ENCODE measurements at places on chromosomes 11 and 22.

DNA sequence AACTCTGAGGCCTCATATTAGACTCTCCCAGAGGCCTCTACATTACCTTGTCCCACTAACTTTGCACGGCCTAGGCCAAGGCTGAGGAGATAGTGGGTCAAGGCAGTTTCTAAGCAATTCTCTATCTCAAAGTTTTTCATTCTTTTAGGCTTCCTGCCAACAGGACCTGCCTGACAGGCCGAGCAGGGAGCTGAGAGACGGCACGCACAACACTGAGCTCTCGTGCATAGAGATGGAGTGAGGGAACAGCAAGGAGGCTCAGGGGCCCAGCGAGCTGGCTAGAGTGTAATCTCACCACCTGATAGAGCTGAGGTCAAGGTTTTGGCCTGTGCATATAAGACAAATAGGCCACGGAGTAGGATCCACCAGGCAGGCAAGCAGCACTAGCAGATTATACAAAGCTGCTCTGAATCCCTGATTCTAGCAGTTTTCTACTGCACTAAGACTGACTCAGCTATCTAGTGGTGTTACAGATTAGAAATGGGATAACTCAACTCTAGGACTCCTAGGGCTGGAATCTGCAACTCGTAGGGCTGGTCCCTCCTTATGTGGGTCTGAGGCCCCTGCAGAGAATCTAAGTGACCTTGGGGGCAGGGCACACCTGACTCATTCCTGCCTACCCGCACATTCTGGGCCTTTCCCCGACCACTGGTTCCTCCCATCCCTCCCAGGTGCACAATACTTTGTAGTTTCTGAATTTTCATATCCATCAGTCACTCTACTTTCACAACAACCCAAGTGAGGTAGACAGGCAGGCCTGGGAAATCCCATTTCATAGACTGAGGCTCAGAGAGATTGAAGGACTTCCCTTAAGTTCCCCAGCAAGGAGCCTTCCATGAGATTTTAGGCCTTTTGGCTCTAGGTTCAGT, 1.7 kb downstream of the CYB5R2 start:
- no peak for DNase-seq

DNA sequence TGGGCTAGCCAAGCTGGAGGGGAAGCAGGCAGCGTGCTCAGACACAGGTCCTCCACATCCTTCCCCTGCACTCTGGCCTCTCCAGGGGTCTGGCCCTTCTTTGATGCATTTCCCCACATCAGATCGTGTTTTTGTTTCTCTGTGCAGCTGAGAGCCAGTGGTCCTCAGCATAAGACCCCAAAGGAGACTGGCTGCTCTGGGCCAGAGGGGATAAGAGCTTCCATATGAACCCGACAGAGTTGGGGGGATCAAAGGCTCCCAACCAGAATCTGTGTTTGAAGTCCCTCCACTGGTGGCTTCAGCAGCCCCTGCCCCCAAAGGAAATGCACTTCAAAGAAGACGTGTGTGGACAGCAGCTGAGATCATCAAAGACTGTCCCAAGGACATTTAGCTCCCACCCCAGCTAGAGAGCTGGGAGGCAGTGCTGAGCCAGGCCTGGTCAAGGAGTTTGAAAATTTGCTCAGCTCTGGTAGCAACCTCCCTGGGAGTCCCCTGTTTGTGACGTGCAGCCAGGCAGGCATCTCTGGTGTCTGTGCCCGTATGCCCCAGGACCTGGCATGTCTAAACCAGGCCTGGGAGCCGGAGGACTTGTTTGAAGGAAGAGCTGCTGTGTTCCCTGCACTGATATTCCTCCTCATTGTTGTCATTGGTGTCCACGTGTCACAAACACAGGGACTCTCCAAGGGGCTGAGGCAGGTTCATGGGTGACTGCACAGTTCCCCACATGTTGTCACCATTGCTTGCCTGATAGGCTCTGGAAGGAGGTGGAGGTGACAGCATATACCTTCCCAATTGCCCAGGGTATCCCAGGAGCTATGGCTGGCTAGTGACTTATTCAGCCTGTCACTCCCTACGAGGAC, 99.0 kb downstream of the AMOTL1 start:
- no peak for DNase-seq

- no peak for DNase-seq
Measured at GRCh38 chr11:118115048-118115447, 28.3 kb upstream of the SMIM35 start.

GRCh38 chr11:117513666-117514065, 186.0 kb downstream of the CEP164 start:
- DNase-seq, result no peak

DNA sequence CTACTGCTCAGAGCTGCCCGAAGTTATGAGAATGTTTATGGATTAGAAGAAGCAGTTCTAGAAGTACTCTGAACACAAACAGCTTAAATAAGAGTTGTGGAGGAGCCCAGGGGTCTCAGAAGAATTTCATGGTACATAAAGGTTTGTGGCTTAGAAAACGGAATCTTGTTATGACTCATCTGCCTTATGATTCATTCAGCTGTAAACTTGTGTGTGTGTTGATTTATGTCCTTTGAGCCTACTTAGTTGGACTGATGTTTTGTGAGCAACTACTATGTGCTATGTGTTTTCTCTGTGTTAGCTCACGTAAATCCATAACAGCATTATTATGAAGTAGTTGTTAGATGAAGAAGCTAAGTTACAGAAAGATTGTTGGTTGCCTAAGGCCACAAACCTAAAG, 203.7 kb downstream of the PGR start:
- no peak for DNase-seq

DNA sequence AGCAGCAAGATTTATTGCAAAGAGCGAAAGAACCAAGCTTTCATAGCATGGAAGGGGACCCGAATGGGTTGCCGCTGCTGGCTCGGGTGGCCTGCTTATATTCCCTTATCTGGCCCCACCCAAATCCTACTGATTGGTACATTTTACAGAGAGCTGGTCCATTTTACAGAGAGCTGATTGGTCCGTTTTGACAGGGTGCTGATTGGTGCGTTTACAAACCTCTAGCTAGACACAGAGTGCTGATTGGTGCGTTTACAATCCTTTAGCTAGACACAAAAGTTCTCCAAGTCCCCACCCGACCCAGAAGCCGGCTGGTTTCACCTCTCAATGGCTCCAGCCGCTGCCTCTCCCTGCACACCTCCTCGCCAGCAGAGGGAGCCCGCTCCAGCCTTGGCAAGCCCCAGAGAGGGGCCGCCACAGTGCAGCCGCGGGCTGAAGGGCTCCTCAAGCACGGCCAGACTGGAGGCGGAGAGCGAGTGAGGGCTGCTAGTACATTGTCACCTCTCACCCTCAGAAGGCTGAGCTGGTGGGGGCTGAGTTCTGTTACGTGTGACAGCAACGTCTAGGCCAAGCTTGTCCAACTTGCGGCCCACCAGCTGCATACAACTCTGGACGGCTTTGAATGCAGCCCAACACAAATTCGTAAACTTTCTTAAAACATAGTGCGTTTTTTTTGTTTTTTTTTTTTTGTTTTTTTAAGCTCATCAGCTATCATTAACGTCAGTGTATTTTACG, 8.7 kb downstream of the PTH start:
- peak; percentile 70 for DNase-seq

- DNase-seq, result no peak
Measured at GRCh38 chr11:4065086-4065485, 29.5 kb upstream of the RRM1 start.

DNA sequence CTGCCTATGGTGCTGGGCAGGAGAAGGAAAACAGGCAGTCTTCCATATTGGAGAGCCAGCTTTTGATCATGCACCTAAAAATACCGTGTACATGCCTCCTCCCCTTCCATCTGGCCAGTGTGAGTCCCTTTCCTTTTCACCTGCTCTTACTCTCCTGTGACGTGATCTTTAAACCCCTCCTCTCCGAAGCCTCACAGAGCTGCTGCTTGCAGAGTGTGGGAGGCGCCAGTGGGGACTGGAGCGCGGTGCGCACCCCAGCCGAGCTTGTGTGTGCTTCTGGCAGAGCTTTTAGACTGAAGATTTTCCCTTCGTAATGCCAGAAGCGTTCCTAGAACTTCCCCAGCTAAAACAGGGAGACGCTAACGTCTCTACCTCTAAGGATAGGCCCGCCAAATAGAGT, 29.8 kb downstream of the MUC6 start:
- no peak for DNase-seq

All from CD4-positive, alpha-beta T cell (primary cell).